ENCODE measurements at places on chromosomes 5 and 9.

- no peak for DNase-seq
These were observed 139.3 kb upstream of the FBXL17 start for GRCh38 chr5:108521011-108521700.

GRCh38 chr5:1001406-1002270 is 7.0 kb upstream of the NKD2 start:
- no peak for DNase-seq

- DNase-seq: no peak
These were observed 136.3 kb upstream of the BASP1 start for GRCh38 chr5:17081142-17081541.

- DNase-seq: no peak
These were observed 561.2 kb upstream of the C9orf72 start for GRCh38 chr9:28134446-28134976.

GRCh38 chr5:547086-547924 is 23.1 kb upstream of the SLC9A3 start:
- no peak for DNase-seq

Measured in activated T-cell treated with anti-CD3 and anti-CD28 coated beads, Interleukin-2, amount 50 U/mL, for 1 hour (primary cell).